ENCODE measurements at places on chromosomes 11 and 22.

- DNase-seq: peak; percentile 8
These were observed 20.5 kb upstream of the PARVB start for GRCh38 chr22:44003405-44004103.

GRCh38 chr22:30411780-30412179 is 13.8 kb upstream of the MTFP1 start:
- no peak for DNase-seq

GRCh38 chr11:92388380-92388779 is 163.8 kb downstream of the FAT3 start:
- no peak for DNase-seq

DNA sequence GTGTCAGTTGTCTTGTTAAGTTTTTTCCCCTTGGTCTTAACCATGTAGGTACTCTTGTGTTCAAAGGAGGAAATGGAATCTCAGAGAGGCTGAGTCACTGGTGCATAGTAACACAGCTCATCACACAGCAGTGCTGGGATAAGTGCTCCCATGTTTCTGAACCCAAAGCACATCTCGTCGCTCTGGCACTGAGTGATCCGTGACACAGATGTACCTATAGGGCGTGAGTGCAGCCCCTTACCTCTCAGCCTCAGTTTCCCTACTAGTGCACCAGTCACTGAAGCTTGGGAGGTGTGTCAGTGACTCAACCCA is 234.0 kb downstream of the ST3GAL4 start:
- DNase-seq: no peak

DNA sequence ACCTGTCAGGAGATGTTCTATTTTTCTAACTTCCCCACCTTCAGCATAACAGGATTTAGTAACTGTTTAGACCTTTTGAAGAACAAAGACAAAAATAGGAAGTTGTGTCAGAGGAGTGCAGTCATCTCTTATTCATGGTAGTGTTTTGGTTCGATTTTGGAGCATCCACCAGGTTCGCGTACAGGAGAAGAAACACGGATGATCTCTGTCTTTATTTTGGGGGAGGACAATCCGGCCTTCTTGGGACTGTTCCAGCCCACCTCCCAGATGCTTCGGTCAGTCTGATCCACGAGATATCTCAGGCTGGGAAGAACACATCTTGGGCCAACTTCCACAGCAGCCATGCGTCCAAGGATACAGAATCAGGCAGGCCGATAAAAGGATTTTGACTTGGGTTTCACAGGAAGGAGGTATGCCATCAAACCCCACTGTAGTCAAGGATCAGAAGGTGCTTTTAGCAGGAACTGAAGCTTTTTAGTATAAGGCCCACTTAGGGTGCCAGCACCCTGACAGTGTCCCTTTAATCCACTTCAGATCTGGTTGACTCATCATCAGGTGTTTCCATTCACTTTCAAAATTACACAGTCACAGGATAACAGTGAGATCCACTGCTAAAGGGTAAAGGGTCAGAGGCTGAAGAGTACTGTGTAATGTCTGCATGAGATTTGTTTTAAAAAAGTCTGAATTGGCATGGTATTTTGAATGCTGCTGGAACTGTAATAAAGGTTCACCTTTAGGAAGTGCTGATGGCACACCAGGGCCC is 16.5 kb downstream of the PATZ1 start:
- no peak for DNase-seq

DNA sequence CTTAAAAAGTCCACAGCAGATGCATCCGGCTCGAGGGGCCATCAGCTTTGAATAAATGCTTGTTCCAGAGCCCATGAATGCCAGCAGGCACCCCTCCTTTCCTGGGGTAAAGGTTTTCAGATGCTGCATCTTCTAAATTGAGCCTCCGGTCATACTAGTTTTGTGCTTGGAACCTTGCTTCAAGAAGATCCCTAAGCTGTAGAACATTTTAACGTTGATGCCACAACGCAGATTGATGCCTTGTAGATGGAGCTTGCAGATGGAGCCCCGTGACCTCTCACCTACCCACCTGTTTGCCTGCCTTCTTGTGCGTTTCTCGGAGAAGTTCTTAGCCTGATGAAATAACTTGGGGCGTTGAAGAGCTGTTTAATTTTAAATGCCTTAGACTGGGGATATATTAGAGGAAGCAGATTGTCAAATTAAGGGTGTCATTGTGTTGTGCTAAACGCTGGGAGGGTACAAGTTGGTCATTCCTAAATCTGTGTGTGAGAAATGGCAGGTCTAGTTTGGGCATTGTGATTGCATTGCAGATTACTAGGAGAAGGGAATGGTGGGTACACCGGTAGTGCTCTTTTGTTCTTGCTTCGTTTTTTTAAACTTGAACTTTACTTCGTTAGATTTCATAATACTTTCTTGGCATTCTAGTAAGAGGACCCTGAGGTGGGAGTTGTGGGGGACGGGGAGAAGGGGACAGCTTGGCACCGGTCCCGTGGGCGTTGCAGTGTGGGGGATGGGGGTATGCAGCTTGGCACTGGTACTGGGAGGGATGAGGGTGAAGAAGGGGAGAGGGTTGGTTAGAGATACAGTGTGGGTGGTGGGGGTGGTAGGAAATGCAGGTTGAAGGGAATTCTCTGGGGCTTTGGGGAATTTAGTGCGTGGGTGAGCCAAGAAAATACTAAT is 1.9 kb downstream of the NEAT1 start:
- peak; percentile 40 for DNase-seq

GRCh38 chr11:62786318-62787004 is 741 bp upstream of the TMEM179B start:
- peak; percentile 87 for DNase-seq

DNA sequence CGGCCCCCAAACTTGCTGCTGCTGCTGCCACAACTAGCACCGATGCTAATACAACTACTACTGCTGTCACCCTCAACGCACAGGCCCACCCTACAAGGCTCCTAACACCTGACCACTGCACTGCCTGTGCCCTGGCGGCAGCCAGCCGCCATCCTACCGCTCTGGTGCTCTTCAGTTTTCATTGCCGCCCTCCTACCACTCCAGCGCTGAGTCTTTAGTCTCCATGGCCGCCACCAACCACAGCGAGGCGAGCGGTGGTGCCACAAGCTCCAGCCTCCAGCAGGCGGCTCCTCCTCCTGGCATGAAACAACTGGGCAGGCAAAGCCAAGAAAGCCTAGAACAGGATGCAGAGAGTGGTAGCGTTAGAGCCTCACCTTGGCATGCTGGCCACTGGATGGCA is 5.0 kb upstream of the RFPL3 start:
- DNase-seq: no peak

- DNase-seq: no peak
These were observed 283.8 kb upstream of the C11orf87 start for GRCh38 chr11:109138196-109138595.

DNA sequence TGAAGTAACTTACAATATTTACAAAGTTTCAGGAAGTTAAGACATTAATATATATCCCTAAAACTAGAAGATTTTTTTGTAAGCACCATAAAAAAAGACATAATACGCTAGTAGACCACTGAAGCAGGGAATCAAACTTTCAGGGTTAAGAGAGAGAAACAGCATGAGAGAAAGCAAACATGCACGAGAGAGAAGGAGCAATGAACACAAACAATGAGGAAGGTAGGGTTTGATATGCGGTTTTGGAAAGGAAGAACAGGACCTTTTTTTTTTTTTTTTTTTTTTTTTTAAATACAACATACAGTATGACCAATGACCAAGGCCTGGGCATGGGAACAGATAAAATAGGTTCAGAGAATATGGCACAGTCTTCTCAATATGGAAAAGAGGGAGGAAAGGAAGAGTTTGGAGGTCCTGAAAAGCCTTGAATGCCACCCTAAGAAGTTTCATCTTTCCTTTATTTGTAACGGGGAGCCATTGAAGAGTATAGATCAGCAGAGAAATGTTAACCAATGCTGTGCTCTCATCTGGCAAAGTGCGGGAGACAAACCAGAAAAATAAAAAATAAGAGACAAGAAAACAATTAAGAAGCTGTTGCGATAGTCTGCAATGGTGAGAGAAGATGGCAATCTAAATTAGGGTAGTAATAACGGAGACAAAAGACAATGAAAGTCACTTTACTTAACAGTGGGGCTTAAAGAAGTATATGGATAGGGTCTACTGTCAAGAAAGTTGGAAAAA is 101.0 kb downstream of the USP35 start:
- no peak for DNase-seq

DNA sequence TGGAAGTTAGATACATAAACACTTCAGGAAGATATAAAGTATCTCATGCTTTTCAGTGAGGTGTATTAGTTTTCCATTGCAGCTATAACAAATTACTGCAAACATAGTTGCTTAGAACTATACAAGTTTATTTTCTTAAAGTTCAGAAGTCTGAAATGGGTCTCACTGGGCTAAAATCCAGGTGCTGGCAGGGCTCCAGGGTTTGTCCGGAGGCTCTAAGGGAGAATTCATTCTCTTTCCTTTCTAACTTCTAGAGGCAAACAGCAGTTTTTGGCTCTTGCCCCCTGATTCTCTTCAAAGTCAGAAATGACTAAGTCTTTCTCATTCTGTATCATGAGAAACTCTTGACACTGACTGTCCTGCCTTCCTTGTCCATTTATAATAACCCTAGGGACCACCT is 138.8 kb downstream of the AASDHPPT start:
- no peak for DNase-seq

- no peak for DNase-seq
These were observed 127.0 kb downstream of the MRTFA start for GRCh38 chr22:40509401-40510134.

DNA sequence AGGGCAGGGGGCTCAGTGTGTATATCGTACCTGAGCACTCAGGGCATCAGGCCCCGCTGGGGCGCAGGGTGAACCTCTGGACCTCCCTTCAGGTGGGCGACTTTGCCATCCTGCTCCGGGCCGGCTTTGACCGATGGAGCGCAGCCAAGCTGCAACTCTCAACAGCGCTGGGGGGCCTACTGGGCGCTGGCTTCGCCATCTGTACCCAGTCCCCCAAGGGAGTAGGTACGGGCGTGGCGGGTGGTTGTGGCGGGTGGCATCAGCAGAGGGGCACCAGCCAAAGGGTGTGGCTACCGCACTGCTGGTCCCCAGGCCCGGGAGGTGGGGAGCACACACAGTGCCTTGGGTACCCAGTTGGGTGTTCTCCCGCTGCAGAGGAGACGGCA is 6.3 kb downstream of the SLC39A13 start:
- no peak for DNase-seq

- no peak for DNase-seq
These were observed 365 bp downstream of the MGAT3 start for GRCh38 chr22:39457198-39457555.

DNA sequence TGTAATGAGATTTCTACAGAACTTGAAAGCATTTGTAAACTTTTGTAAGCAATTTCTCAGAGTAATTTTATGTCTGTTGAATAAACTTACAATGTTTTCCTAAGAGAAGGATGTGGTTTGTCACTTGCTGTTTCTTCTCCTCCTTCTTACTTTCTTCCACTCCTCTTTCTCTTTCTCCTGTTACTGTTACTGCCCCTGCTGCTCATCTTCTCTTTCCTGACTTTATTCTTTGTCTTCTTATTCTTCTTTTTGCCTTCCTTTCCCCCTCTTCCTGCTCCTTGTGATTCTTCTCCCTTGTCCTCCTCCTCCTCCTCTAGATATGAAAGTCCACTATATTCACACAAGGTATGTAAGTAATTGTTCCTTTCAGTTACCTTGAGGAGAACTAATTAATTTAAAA is 31.1 kb upstream of the MMP7 start:
- DNase-seq: no peak

DNA sequence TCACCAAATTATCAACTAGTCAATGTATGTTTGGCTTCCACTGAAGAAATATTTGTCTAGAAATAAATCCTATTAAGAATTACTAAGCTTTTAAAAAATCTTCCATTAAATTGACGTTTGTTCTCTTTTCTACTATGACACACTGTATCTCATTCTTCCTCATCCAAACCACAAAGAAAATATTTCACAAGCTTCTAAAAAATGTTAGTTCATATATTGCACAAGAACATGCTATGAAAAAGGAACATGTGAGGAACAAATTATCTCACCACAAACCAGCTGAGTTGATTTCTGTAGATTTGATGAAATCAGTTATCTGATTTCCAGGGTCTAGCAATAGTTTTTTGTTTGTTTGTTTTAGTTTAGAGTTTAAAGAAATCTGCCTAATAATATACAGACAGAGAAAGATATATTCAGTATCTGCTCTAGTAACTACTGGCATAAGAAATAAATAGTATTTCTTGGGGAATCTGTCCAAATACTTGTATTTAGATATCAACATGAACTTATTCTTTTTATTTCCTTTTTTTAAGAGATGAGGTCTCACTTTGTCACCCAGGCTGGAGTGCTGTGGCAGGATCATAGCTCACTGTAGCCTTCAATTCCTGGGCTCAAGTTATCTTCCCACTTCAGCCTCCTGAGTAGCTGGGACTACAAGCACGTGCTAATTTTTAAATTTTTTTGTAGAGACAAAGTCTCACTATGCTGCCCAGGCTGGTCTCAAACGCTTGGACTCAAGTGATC is 161.7 kb downstream of the ATG16L2 start:
- no peak for DNase-seq

DNA sequence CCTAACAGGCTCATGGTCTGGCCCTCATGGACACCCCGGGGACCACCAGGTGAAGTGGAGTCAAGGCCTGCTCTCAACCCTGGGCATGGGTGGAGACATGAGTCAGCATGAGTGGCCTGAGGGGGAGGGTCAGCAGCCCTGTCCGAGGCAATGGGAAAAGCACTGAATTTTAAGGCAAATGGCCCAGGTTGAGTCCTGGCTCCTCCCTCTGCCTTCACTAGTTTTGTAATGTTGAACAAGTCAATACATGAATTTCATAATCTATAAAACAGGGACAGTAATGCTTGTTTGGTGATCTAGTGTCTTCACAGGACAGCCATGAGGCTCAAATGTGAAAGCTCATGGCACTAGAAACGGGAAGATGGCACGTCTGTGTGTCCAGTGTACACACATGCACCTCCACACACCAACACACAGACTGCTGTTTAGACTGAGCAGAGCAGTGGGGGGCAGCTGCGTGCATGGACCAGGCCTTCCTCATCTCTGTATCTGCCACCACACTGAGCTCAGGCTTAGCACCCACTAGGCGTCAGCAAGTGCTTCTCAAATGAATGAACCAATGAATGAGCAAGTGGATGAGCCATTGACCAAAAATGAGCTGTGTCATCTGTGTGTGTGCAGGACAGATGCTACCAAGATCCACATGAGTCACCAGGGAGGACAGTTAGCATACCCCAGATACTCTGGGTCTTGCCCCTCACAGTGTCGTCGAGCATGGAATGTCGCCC is 63.4 kb downstream of the NRXN2 start:
- DNase-seq: no peak

DNA sequence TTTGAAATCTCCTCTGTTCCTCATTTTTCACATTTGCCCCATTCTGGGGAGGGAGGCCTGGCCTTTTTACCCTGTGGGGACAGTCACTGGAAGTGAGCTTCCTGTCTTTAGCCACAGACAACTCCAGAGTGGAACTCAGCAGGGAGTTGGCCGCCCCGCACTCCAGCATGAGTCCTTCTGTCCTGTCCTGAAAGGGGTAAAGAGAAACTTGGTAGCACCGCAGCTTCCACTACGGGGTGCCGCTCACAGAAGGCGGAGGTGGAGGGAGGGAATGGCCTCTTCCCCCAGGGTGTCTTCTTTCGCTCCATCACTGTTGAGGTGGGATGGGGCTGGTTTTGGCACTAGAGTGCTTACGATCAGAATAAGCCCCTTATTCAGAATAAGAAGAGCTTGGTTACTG is 132.2 kb downstream of the ST3GAL4 start:
- peak; percentile 36 for DNase-seq

- DNase-seq: no peak
These were observed 38.0 kb downstream of the GRK3 start for GRCh38 chr22:25602445-25602844.

All from dorsolateral prefrontal cortex (tissue), 122 donors.